CD4-positive, alpha-beta T cell treated with Interleukin-4 for 1 hour (primary cell): ENCODE measurements at places on chromosomes 13 and 19.

- no peak for DNase-seq
These were observed 20.9 kb downstream of the VSTM2B start for GRCh38 chr19:29546583-29547190.

DNA sequence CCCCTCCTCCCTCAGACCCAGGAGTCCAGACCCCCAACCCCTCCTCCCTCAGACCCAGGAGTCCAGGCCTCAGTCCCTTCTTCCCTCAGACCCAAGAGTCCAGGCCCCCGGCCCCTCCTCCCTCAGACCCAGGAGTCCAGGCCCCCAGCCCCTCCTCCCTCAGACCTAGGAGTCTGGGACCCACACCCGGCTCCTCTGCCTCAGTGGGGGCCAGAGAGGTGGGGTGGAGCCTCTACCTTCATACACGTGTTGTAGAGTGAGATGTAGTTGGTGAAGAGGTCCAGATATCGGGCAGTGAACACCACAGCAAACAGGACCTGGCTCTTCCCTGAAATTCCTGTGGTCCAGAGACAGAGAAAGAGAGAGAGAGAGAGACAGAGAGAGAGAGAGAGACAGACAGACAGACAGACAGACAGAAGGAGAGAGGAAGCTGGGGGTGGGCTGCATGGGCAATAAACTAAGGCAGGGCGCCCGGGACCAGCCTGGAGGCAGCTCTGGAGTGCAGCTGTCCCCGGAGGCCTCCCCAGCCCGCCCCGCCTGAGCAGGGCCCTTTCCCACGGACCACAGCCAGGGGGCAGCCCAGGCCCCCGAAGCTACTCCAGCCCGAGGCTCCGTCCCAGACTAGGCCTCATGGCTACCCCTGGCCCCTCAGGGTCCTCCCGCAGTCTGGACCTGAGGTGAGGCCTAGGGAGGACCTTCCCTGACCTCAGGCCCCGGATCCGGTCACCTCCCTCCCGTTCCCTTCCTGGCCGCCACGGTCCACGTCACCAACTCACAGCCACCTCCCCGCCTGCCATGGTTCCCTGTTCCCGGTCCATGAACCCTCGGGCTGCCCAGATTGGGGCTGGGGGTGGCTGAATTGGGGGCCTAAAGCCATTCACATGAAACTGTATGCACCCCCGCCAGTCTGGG is 907 bp downstream of the KDELR1 start:
- peak; percentile 64 for DNase-seq

DNA sequence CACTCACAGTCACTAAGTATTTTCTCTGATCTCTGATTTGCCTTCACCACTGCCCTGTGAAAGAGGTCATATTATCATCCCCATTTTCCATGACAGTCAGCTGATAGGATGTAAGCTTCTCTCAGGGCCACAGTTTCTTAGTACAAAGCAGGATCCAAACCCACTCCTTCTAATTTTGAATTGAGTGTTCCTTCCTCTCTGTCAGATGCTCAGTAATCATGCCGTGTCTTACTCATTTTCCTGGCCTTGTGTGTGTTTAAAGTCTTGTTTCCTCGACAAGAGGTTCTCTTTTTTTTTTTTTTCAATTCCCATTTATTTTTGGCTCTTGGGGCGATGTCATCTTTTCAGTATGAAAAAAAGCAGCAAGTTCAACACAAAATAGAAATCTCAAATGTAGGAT is 72.3 kb downstream of the NAA16 start:
- DNase-seq = no peak

DNA sequence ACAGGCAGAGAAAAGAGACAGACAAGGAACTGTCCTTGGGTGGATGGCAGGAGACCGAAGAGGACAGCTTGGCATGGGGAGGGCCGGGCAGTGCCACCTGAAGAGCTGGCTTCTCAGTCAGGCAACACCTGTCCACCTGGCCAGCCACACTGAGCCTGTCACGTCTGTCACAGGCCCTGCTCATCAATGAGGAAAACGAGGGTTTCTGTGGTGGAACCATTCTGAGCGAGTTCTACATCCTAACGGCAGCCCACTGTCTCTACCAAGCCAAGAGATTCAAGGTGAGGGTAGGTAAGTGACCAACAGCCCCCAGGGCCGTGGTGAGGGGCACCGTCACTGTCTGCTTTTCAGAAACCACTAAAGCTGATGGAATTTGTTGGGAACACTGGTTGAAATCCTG is 11.2 kb upstream of the PROZ start:
- DNase-seq = no peak

DNA sequence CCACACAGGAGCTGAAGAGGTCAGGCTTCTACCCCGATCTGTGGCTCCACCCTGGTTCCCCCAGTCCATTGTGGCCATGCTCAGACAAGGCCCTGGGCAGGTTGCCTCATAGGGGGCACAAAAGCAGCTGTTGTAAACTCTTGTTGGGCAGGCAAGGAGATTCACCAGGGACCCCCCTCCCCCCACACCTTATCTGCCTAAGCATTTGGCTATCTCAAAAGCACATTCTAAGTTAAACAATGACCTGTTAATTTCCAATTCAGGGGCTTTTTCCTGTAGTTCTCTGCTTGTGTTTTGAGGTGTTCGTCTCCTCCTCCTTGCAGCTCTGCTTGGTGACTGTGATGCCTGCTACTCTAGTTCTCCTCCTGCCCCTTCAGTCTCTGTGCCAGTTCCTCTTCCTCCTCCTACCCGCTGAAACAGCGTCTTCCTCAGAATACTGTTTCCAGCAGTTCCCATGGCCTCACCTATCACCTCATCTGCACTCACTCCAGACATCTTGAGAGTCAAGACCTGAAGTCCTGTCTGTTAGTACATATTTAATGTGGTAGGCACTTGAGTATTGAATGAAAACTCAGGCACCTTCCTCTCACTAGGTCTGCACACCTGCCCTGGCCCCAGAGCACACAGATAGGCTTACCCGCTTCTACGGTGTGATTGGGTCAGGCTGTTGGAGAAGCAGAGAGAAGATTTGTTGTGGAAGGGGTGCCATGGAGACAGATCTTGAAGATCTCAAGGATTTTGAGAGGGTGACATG is 31.7 kb downstream of the SPATA13 start:
- no peak for DNase-seq

DNA sequence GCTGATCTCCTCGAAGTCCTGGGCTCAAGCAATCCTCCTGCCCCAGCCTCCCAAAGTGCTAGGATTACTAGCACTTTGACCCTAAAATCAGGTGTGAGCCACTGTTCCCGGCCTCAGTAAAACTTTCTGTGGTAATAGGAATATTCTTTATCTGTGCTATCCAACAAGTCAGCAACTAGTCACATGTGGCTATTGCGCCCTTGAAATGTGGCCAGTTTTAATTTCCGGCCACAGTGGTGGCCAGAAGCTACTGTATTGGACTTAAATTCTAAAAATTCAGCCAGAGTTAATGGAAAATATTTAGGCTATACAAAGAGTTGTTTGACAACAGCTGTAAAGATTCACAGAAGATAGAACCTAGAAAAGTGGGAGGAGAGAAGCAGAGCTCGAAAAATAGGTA is 30.0 kb downstream of the KEAP1 start:
- no peak for DNase-seq

GRCh38 chr13:28477709-28477973 is 17.3 kb downstream of the FLT1 start:
- no peak for DNase-seq

- DNase-seq = no peak
These were observed 519 bp downstream of the PTPRS start for GRCh38 chr19:5339950-5340636.

DNA sequence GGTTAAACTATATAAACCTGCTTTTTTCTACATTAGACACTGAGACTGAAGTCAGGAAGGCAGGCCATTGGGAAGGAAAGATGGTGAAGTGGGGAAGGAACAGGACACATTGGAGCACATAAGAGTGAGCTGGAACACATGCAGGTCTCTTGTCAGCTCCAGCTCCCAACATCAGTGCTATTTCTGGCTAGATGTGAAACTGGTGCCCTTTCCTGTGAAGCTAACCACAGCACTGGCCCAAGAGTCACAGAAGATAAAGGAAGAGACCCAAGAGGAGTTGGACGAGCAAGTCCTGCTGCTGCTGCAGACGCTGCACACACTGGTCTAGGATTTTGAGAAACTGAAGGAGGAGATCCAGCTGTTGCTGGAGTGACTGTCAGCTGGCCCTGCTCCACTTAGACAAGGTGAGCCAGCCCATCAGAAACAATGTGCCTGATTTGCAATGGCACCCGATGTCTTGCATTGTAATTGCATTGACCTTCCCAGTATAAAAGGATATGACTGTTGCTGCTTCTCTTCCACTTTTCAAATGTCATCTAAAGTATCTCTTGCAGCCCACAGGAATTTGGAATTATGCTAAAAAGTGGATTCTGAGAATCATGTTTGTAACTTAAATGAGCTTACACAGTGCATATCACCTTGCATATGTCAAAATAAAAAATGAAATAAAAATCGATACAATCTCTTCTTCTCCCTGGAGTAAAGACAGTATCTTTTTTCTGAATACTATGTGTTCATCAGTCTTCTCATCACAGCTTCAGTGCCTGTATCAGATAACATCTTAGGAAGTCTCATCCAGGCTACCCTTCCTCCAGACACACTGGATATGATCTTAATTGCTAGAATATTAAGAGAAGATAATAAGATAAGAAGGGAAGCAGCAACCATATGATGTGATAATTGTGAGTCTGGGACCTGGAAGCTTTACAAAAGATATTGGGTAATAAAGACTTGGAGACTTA is 230.7 kb upstream of the SPRY2 start:
- DNase-seq = no peak

GRCh38 chr13:80666782-80667552 is 326.0 kb upstream of the SPRY2 start:
- no peak for DNase-seq

DNA sequence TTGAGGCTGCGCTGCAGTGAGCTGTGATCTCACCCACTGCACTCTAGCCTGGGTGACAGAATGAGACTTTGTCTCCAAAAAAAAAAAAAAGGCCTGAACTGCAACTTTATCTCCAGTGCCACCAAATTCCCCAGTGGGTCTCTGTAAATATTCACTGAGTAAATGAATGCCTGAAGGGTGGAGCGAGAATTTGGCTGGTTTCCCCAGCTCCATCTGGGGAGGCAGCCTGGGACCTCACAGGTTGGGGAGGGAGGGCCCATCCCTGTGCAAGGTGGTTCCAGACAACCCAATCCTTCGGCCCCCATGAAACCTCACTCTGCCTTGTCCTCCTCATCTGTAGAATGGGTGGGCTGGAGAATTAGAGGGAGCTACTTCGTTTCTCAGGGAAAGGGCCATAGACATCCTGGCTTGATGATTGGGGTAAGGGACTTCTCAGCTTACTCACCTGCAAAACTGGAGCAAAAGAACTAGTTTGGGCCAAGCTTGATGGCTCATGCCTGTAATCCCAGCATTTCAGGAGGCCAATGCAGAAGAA is 4.2 kb upstream of the PKN1 start:
- no peak for DNase-seq

DNA sequence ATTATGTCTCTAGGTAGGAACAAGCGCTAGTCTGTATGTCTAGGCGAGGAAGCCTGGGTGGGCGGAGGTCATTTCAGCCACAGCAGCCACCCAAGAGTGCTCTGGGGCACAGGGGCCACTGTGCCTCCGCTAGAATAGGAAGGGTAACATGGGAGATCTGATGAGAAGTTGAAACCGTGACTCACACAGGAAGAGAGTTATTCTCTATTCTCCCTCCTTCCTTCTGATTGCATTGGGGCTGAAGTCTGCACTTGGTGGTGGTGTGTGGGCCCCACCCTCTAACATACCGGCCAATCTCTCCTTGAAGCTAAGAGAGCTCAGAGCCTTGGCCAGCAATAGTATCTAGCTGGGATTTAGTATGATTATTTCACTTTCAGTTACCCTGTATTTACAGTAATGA is 20.3 kb upstream of the GGACT start:
- peak; percentile 19 for DNase-seq

DNA sequence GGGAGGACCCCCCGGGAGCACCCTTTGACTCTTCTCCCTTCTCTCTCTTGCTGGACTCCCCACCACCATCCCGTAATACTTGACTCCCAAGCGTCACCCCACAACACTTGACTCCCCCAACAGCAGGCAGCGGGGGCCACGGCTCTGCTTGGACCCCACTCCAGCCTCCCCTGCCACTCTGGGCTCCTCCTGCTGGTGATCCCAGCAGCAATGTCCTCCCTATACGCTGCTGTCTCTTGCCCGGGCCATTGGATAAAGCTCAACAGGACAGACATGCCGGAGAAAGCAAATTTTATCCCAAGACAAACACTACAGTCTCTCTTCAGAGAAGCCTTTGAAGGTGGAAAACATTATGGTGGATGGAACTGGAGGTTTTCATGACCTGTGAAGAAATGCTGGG is 20.4 kb upstream of the AMER2 start:
- DNase-seq = no peak

DNA sequence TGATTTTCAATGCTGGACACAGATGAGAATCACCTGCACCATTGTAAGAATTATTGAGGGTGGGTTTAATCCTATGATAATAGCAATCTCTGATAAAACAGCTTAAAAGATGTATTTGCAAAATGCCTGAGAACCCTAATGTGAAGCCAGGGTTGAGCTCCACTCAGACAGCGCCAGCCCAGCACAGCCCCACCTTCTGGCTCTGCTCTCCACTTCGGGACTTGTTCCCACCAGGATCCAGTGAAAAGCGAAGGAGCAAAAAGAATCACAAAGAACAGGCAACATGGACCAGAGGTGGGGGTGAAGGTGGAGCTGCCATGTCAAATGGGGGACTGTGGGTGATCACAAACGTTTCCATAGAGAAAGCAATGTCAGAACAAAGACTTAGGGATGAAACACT is 18.6 kb upstream of the ZNF816 start:
- no peak for DNase-seq

GRCh38 chr13:43356567-43356966 is 333.2 kb downstream of the DNAJC15 start:
- DNase-seq = no peak

DNA sequence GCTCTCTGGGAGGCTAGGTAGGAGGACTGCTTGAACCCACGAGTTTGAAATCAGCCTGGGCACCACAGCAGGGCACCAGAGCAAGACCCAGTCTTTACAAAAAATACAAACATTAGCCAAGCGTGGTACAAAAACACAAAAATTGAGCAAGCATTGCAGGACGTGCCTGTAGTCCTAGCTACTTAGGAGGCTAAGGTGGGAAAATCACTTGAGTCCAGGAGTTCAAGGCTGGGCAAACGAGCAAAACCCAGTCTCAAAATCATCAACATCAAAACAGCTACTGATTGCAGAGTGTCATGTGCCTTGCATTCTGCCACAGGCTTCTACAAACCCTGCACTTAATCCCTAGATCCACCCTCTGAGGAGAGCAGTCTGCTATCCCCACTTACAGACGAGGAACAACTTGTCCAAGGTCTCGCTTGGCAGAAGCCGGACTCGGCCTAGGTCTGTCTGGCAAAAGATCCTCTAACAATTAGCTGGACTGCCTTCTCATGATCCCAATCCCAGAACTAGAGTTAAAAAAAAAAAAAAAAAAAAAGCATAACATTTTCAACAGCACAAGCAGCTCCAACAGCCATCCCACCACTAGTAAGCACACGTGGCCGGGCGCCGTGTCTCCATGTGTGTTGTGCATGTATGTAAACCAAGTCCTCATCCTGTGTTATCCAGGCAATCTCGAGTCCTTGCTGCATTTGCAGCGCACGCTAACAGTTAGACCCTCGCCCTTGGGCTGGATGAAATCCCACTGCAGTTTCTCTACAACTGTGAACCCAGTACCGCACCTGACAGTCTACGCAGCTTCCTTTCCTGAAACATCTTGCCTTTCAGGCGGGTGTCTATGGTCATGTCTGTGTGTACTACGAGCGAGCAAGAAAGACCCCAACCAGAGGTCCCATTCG is 2.0 kb downstream of the PPP6R1 start:
- DNase-seq = no peak

- DNase-seq = no peak
These were observed 49.4 kb downstream of the GAS6 start for GRCh38 chr13:113814435-113814821.
